ENCODE measurements at places on chromosomes 3 and 15. TPM values are rescaled to one million over a fixed set of nuclear protein-coding genes. Genes with fewer than 3 reads are reported as not detected.
A peak's percentile ranks its signal among the peaks of the same experiment; 100 is the strongest.

HYAL3 gene
- total RNA-seq: 4.2 TPM

TIGIT gene
- 0.37 TPM for total RNA-seq

GNB4 gene
- 3.1 TPM for total RNA-seq

BOC gene
- total RNA-seq: 9.8 TPM

SYNM gene
- 108 TPM for total RNA-seq

EOMES gene
- not detected for total RNA-seq

VIPR1 gene
- total RNA-seq: 98.0 TPM

PRTG gene
- total RNA-seq: 0.32 TPM

TBC1D21 gene
- total RNA-seq: not detected

COLQ gene
- 0.79 TPM for total RNA-seq

CD200R1 gene
- total RNA-seq: 1.1 TPM

KCNMB2 gene
- total RNA-seq: 0.42 TPM

MRPS11 gene
- 45.7 TPM for total RNA-seq

DNA sequence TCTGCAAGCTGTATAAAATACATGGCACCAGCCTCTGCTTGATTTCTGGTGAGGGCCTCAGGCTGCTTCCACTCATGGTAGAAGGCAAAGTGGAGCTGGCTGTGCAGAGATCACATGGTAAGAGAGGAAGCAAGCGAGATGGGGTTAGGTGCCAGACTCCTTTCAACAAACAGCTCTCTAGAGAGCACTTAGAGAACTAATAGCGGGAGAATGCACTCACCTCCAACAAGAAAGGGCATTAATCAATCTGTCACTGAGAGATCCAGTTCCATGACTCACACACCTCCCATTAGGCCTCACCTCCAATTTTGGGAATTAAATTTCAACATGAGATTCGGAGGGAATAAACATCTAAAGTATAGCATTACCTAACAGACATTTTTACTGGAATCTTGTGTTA, 644.1 kb upstream of the ARRDC4 start:
- H3K27me3 ChIP-seq: no peaks in the 10 kb centered on the region
- H3K36me3 ChIP-seq: no peaks in the 10 kb centered on the region
- no peak for DNase-seq
- no peaks in the 10 kb centered on the region for H3K4me1 ChIP-seq
- H3K4me3 ChIP-seq: no peak overlapping the region

DNA sequence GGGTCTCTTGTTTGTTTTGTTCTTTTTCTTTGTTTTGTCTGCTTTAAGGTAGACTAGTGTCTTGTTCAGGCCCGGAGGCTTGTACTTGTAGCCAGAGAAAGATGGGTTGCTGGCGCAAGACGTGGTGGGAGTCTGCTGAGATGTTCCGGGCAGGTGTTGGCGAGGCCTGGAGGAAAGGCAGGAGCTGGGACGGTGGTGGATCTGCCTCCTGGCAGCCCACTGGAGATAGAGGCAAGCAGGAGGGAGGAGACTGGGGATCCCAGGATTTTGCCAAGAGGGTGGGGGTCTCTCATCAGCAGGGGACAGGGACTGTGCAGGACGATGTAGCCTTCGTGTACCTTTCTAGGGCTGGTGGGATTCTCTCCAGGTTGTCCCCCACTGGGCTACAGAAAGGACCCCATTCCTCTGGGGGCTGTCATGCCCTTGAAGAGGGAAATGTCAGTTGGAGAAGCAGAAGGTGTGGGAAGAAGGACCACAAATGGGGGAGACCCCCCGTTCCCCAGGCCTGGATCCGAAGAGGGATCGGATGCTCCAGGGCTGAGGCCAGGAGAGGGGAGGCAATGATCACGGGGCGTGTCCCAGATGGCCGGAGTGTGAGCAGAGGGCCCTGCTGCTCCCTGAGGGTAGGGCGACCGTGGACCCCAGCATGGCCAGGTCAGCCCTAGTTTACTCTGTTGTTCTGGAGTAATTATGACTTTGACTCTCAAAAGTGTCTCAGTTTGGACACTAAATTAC, 7.0 kb downstream of the CHAC1 start:
- peak overlapping the region; percentile 49 for H3K27ac ChIP-seq
- H3K36me3 ChIP-seq: no peaks in the 10 kb centered on the region
- no peaks in the 10 kb centered on the region for H3K27me3 ChIP-seq
- no peak for DNase-seq

DNA sequence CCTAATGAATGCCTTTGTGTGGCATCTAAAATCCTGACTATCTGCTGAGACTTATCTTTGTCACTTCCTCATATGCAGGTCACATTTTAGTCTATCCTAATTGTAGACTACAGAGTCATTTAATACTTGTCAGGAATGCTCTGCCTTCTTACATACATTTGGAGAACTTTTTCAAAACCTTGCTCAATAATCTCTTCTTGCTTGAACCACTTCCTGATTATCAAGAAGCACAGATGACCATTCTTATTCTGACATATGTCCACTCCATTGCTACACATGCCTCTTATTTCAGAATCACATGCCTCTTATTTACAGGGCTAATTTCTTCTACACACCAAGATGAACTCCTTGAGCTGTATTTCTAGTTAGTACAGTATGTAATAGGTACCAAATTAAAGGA, 400.3 kb downstream of the TBC1D5 start:
- no peak for DNase-seq
- no peaks in the 10 kb centered on the region for H3K4me1 ChIP-seq
- H3K36me3 ChIP-seq: no peaks in the 10 kb centered on the region
- H3K4me3 ChIP-seq: no peak overlapping the region
- H3K27me3 ChIP-seq: no peaks in the 10 kb centered on the region

DNA sequence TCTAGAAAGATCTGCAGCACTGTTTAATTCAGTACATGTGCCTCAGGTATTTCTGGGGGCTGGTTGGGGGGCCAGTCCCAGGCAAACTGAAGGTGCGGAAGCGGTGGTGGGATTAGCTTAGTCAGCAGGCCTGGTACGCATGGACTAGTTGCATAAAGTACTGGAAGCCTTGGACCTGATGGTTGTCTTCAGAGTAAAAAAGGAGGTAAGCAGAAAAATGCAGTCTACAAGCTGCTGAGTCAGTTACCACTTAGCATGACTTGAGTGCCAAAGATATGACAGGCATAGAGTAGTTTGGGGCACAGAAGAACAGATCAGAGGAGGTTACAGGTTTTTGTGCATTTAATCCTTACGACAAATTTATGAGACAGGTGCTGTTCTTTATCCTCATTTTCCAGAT, 19.9 kb upstream of the GOLGA8J start:
- no peak overlapping the region for H3K4me3 ChIP-seq
- no peak overlapping the region for H3K27ac ChIP-seq
- no peaks in the 10 kb centered on the region for H3K36me3 ChIP-seq
- no peaks in the 10 kb centered on the region for H3K27me3 ChIP-seq

GRCh38 chr3:159486580-159486979, 502.1 kb upstream of the IL12A start:
- no peak overlapping the region for H3K4me3 ChIP-seq
- H3K27ac ChIP-seq: no peak overlapping the region
- H3K27me3 ChIP-seq: no peaks in the 10 kb centered on the region
- H3K4me1 ChIP-seq: no peaks in the 10 kb centered on the region
- no peaks in the 10 kb centered on the region for H3K36me3 ChIP-seq
- no peak for DNase-seq

DNA sequence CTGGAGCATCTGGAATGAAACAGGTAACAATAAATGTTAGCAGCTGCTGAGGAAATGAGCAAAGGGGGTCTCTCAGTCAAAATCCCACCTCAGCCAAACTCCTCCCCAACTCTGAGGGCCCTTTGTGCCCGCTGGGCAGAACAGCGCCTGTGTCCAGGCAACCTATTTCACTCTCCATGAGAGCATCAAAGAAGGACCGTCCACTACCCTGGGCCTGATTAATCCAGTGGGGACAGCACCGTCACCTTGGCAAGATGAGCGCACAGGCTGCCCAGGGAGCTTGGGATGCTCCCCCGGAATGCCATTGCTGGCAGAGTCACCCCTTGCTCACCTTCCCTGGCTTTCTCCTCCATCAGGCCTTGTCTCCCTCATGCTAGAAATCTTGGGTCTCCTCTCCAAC, 97.4 kb upstream of the HACD2 start:
- no peaks in the 10 kb centered on the region for H3K36me3 ChIP-seq
- no peak for DNase-seq
- H3K4me1 ChIP-seq: no peaks in the 10 kb centered on the region

- H3K4me1 ChIP-seq: no peaks in the 10 kb centered on the region
- H3K4me3 ChIP-seq: no peak overlapping the region
- no peaks in the 10 kb centered on the region for H3K36me3 ChIP-seq
Observed at GRCh38 chr15:85500060-85500708, 119.8 kb downstream of the AKAP13 start.

GRCh38 chr3:167323572-167323971, 56.5 kb downstream of the ZBBX start:
- no peaks in the 10 kb centered on the region for H3K36me3 ChIP-seq
- no peaks in the 10 kb centered on the region for H3K4me1 ChIP-seq
- H3K4me3 ChIP-seq: no peak overlapping the region
- no peak overlapping the region for H3K27ac ChIP-seq
- no peaks in the 10 kb centered on the region for H3K27me3 ChIP-seq

GRCh38 chr15:92747047-92747446, 91.5 kb upstream of the FAM174B start:
- no peak overlapping the region for H3K27ac ChIP-seq
- no peaks in the 10 kb centered on the region for H3K27me3 ChIP-seq
- DNase-seq: no peak
- H3K4me1 ChIP-seq: no peaks in the 10 kb centered on the region
- H3K36me3 ChIP-seq: no peaks in the 10 kb centered on the region

DNA sequence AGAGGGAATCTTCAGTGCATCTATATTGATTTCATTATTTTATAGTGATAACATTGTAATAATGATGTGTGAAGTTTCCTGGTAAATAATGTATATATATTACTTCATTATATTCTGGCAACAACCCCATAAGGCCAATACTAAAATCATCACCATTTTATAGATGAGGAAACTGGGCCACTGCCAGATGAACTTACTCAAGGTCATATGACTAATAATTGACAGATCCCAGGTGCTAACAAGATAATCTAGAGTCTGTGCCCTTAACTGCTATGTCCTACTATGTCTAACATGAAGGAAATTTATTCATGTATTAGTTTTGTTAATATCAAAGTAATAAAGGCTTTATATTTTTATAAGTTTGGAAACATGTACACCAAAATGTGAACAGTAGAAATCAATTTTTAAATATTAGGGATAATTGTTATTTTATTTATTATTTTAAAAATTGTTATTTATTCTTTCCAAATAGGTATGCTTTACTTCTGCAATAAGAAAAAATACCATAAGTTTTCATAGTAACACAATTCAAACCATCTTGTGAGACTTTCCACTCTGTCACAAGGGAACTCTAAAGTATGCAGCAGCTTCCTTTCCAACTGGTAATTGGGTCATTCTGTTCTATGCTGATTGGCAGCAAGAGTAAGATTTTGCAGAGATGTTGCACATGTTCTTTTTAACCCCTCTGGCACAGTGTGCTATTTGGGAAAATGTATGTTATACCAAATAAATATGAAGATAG, 90.8 kb upstream of the CMC1 start:
- peak overlapping the region; percentile 56 for H3K27ac ChIP-seq
- H3K27me3 ChIP-seq: no peaks in the 10 kb centered on the region
- no peaks in the 10 kb centered on the region for H3K36me3 ChIP-seq

DNA sequence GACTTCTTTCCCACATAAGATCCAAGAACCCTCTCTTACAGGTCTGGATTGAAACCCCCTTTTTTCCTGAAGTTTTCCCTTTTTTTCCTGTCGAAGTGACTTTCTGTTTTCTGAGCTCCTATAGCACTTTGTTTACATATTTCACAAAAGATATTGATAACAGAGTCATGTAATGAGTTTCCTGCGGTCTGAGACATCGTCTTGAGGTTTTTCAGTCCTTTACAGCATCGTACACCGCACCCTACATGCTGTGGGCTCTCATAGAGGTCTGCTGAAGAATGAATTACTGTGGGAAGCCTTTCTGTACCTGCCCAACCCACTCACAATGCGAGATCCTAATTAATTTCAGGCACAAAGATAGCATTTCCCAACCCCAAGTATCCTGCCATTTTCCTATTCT, 53.1 kb downstream of the MCF2L2 start:
- no peaks in the 10 kb centered on the region for H3K27me3 ChIP-seq
- no peaks in the 10 kb centered on the region for H3K36me3 ChIP-seq
- no peaks in the 10 kb centered on the region for H3K4me1 ChIP-seq
- no peak overlapping the region for H3K4me3 ChIP-seq
- no peak for DNase-seq

DNA sequence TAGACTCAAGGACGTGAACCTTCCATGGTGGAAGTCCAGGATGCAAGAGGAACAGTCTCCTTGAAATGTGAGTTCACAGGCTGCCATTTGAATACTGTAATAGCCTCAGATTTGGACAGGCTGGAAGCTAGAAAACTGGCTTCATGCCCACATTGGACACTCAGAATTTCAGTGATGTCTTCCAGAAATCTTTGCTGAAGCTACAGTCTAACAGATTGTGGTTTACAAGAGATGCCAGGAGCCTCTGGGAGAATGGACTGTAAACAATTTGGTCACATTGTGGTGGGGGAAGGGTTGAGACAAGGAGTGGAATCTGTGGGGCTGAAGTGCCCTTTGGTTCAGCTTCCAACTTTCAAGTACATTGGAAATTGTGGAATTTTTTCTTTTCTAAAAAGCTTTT, 252.0 kb upstream of the PROK2 start:
- no peak for DNase-seq
- no peaks in the 10 kb centered on the region for H3K4me1 ChIP-seq

DNA sequence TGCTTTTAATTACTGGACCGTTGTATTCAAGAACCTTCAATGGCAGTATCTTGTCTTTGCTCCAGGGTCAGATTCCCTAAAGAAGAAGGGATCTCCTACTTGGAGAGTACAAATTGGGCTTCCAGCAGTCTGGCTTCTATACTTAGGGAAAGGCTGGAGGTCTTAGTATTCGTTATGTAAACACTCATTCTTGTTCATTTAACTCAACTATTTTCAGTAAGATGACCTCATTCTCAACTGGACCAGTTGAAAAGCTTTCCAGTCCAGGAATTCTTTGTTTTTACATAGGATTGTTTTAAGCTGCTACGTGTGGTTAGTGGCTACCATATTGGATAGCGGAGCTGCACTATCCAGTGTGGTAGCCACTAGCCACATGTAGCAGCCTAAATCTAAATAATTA, 4.6 kb downstream of the SENP5 start:
- peaks cover 4% of the 10 kb centered on the region for H3K4me1 ChIP-seq
- DNase-seq: no peak
- H3K36me3 ChIP-seq: no peaks in the 10 kb centered on the region

GRCh38 chr15:49898575-49899283, 220.3 kb downstream of the ATP8B4 start:
- no peaks in the 10 kb centered on the region for H3K27me3 ChIP-seq
- no peaks in the 10 kb centered on the region for H3K36me3 ChIP-seq
- DNase-seq: no peak
- no peak overlapping the region for H3K4me3 ChIP-seq
- no peaks in the 10 kb centered on the region for H3K4me1 ChIP-seq

- H3K27me3 ChIP-seq: no peaks in the 10 kb centered on the region
- no peak for DNase-seq
- H3K4me1 ChIP-seq: peaks cover 5% of the 10 kb centered on the region
- H3K27ac ChIP-seq: no peak overlapping the region
Observed at GRCh38 chr15:63447017-63447676, 57.2 kb upstream of the USP3 start.

- no peak overlapping the region for H3K27ac ChIP-seq
- H3K36me3 ChIP-seq: no peaks in the 10 kb centered on the region
- DNase-seq: no peak
- H3K4me1 ChIP-seq: no peaks in the 10 kb centered on the region
Observed at GRCh38 chr3:51141573-51141972, 243.5 kb upstream of the MANF start.

- no peaks in the 10 kb centered on the region for H3K36me3 ChIP-seq
- H3K4me3 ChIP-seq: no peak overlapping the region
- no peaks in the 10 kb centered on the region for H3K4me1 ChIP-seq
Observed at GRCh38 chr15:50828610-50829206, 63.2 kb upstream of the SPPL2A start.

- no peaks in the 10 kb centered on the region for H3K27me3 ChIP-seq
- no peaks in the 10 kb centered on the region for H3K36me3 ChIP-seq
- H3K4me3 ChIP-seq: no peak overlapping the region
- no peaks in the 10 kb centered on the region for H3K4me1 ChIP-seq
- DNase-seq: no peak
- no peak overlapping the region for H3K27ac ChIP-seq
Observed at GRCh38 chr3:169090559-169090958, 573.0 kb downstream of the MECOM start.
